ENCODE measurements at places on chromosomes 16 and 17.

GRCh38 chr17:36877771-36878170 is 59.5 kb upstream of the LHX1 start:
- no peak for DNase-seq

GRCh38 chr17:62033317-62033716 is 31.8 kb downstream of the MED13 start:
- no peak for DNase-seq

- no peak for DNase-seq
These were observed 26.6 kb downstream of the GOSR2 start for GRCh38 chr17:46949291-46950174.

GRCh38 chr17:792277-792676 is 10.1 kb downstream of the MRM3 start:
- no peak for DNase-seq

GRCh38 chr17:32882029-32882428 is 5.1 kb upstream of the MYO1D start:
- DNase-seq, result no peak

GRCh38 chr17:64130559-64131001 is 636 bp upstream of the ERN1 start:
- no peak for DNase-seq

DNA sequence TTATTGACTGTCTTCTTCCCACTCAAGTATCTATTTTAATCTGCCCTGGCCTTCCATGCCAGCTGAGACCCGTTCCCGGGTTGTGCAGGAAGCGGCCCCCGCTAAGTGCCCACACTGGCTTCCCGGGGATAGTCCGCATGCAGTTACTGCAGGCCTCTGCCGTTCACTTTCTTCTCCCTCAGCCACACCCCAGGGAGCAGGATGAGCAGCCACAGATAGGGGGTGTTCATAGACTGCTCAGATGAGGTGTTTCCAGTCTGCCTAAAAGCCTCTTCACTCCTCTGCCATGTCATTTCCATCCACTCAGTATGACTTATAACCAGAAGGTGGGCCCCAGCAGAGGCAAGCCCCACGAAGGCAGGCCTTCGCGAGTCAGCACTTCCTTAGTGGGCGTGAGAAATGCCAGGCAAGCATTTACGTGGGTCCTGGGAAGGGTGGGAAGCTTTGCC is 7.7 kb downstream of the MED9 start:
- no peak for DNase-seq

DNA sequence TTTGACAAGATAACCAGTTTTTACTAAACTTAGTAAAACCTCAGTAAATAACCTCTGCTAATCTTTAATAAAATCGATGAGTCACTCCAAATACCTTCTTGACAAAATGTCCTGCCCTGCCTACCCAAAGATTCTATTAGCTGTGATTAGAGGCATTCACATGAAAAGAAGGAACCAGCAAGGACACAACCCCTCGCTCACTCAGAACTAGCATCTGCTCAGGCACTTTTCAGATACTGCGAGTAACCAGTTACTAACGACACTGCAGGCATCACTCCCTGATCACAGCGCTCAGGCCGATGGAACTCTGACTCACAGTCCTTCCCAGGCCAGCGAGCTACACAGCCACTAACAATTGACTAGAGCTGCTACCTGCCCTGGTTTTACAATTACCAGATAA is 24.3 kb downstream of the PELP1 start:
- no peak for DNase-seq

DNA sequence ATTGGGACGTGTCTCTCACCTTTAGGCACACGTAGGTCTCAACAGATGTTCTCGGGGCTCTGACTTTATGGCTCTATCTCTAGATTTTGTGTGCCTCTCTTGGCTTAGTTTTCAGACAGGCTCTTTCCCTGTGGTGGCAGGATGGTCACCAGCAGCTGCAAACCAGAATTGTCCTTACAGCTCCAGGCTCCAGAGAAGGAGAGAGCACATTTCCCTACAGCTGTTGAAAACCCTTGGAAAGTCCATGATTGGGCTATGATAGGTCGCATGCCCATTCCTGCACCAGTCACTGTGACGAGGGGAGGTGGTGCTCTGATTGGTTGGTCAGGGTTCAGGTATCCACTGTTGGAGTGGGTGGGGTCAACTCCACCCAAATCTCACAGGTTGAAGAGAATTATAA is 41.5 kb downstream of the SHISA9 start:
- DNase-seq, result no peak

DNA sequence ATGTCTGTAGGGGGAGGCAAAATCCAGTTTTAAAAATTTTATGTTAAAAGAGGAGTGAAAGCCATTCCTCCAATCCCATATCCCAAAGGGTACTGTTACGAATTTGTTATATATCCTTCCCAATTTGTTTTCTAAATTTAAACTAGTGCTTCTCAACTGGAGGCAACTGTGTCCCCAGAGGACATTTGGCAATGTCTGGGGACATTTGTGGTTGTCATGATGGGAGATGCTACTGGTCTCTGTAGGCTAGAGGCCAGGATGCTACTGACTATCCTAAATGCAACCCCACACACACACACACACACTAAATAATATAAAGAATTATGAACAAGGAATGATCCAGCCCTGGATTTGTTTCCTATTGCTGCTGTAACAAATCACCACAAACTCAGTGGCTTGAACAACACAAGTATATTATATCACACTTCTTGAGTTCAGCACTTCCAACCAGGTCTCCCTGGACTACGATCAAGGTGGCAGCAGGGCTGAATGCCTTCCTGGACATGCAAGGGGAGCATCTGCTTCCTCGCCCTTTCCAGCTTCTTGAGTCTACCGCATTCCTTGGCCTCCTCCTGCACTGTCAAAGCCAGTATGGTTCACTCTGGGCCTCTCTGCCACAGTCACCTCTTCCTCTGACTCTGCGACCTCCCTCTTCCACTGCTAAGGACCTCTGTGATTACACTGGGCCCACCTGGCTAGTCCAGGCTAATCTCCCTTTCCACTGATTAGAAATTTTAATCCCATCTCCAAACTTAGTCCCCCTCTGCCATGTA is 30.1 kb downstream of the ARHGAP17 start:
- DNase-seq, result no peak

- DNase-seq, result no peak
These were observed 414.7 kb downstream of the HS3ST3B1 start for GRCh38 chr17:14715561-14715960.

GRCh38 chr17:77462553-77463497 is 322.1 kb downstream of the SEC14L1 start:
- DNase-seq, result no peak

DNA sequence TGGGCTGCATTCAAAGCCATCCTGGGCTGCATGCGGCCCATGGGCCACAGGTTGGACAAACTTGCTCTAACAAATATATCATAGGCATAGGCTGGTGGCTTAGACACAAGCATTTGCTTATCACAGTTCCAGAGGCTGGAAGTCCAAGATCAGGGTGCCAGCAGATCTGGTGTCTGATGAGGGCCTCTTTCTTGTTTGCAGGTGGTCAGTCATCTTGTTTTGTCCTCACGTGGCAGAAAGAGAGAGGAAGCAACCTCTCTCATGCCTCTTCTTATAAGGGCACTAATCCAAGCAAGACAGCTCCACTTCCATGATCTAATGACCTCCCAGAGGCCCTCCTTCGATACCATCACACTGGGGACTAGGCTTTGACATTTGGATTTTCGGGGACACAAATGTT is 238.7 kb upstream of the TNRC6C start:
- DNase-seq, result no peak

- peak; percentile 86 for DNase-seq
These were observed 174.9 kb upstream of the CIBAR2 start for GRCh38 chr16:85286951-85287814.

DNA sequence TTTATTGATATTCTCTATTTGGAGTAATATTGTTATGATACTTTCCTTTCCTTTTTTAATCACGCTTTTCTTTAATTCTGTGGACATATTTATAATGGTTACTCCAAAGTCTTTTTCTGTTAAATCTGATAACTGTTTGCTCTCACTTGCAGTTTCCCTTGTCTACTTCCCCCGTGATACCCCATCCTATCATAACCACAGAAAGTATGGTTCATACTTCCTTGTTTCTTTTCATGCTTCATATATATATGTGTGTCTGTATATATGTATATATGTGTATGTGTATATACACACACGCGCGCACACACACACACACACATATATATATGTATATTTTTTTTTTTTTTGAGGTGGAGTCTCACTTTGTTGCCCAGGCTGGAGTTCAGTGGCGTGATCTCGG is 23.5 kb downstream of the SPECC1 start:
- no peak for DNase-seq

DNA sequence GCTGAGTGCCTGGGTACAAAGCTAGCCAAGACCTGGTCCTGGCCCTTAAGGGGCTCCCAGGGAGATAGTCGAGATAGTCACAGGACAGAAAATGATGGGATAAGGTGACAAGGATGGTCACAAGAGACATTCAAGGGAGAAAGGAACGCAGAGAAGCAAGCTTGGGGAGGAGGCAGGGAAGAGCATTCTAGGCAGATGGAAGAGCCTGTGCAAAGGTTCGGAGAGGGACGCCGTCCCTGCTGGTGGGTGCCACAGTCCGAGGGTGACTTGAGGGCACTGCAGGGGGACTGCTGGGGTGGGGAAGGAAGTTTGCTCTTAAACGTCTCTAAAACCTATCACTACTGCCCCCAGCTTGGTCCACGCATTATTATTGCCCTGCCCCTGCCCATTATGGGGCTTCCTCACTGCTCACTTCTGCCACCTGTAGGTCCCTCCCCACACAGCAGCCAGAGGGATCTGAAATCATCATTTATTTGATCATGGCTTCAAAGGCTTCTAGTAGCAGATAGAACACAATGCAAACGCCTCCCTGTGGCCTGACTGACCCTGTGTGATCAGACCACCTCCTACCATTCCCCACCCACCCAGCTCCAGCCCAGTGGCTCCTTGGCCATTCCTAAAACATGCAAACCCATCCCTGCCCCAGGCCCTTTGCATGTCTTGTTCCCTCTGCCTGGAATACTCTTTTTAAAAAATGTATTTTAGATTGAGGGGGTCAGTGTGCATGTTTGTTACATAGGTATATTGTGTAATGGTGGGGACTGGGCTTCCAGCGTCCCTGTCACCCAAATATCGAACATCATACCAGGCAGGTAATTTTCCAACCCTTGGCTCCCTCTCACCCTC is 60.3 kb downstream of the RMI2 start:
- peak; percentile 63 for DNase-seq

- DNase-seq, result no peak
These were observed 10.3 kb upstream of the ATP5MC1 start for GRCh38 chr17:48882272-48882671.

GRCh38 chr17:44307387-44308186 is 814 bp upstream of the RUNDC3A start:
- no peak for DNase-seq

GRCh38 chr16:2212362-2213324 is 2.0 kb upstream of the BRICD5 start:
- DNase-seq, result no peak

DNA sequence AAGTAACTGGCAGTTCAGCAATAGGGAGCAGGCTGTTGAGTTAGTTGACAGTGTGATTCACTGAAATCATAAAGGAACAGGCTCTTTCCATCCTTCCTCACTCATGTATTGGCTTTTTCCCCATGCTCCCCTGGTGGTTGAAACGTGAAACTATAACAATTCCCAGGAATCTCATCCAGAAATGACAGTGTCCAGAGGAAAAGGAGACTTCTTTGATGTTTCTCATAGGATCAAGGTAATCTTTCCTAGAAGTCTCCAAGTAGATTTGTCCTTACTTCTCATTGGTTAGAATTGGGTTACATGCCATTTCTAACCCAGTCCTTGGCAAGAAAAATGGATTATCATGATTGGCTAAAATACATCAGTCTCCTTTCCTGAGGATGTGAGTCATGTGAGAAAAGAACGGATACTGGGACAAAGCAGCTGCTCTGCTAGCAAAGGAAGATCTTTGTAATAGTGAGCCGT is 14.4 kb downstream of the TTC19 start:
- DNase-seq, result no peak
